ENCODE measurements at places on chromosomes 2 and 18.

GRCh38 chr18:58362829-58363271 lies 266.0 kb downstream of the ALPK2 start:
- DNase-seq, result no peak

- DNase-seq, result no peak
Observed at GRCh38 chr18:34821669-34822210, 111.6 kb downstream of the DTNA start.

DNA sequence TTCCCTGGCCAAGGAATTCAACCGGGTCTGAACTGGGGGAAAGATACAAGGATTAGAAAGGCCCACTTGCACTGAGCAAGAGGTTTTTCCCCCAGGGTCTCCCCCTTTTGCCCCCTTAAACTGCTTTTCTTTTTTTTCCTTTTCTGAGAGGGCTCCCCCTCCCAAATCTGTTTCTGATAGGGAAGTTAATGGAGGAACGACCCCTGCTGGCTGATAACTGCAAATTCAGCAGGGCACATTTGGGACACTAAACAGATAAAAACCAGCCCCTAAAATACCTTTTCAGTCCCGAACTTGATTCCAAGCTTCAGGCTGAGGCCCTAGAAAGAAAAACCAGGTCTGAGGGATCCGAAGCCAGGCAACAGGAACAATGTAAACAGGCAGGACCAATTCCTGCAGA lies 1012.4 kb upstream of the CRIM1 start:
- DNase-seq, result no peak

DNA sequence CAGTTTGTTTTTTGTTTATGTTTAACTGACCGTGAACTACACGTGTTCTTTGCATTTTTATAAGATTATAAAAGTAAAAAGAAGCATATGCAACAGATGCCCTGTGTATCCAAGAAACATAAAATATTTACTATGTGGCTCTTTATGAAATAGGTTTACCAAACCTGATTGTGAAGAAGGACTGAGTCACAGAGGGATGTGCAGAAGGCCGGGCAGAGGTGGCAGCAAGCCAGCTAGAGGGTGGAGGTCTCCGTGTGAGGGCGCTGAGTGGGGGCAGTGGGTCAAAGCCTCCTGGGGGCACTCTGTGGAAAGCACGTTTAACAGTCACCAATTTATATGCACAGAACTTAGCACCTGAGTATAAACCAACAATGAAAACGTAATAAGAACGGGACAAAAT lies 97.2 kb downstream of the TMEM18 start:
- no peak for DNase-seq

DNA sequence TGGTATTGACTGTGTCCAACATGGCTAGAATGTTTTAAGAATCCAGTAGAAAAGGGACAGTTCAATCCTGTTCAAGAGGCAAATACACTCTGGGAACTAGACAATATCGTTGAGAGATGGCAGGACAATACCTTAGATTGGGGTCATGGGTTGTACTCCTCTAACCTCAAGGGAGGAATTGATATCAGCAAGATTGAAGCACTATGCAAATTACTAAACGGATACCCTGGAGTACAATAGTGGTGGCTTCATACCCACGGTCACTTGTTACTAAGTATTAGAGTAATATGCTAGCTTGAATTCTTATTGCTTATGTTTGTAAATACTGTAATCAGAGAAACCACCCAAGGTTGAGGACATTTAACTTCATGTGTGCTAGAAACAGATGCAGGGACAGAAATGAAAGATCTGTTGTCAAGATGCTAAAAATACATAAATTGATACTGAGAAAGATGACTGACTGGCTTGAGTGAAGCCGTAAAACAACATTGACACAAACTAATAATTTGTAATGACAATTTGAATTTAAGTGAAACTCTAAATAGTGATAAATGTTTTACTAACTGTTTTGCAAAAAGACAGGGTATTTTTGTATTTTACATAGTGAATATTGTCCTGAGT lies 73.3 kb downstream of the KCNJ3 start:
- no peak for DNase-seq

Measured in GM12892 (cell line).